ENCODE measurements at places on chromosomes 7 and 10. TPM values are rescaled to one million over a fixed set of nuclear protein-coding genes. Genes with fewer than 3 reads are reported as not detected.

Gene GPRIN2
- total RNA-seq: not detected

Gene XPNPEP1
- 50.2 TPM for total RNA-seq

Gene CCDC172
- not detected for total RNA-seq

- no peak overlapping the region for H3K27ac ChIP-seq
- DNase-seq: no peak
- H3K4me3 ChIP-seq: no peak overlapping the region
- peaks cover 6% of the 10 kb centered on the region for H3K4me1 ChIP-seq
- H3K27me3 ChIP-seq: no peaks in the 10 kb centered on the region
Observed at GRCh38 chr10:31129271-31129670, 97.6 kb upstream of the ZNF438 start.

GRCh38 chr10:130066743-130067142 is 43.9 kb downstream of the C10orf143 start:
- H3K4me3 ChIP-seq: no peak overlapping the region
- H3K4me1 ChIP-seq: no peaks in the 10 kb centered on the region
- DNase-seq: no peak
- no peaks in the 10 kb centered on the region for H3K36me3 ChIP-seq
- no peaks in the 10 kb centered on the region for H3K27me3 ChIP-seq

DNA sequence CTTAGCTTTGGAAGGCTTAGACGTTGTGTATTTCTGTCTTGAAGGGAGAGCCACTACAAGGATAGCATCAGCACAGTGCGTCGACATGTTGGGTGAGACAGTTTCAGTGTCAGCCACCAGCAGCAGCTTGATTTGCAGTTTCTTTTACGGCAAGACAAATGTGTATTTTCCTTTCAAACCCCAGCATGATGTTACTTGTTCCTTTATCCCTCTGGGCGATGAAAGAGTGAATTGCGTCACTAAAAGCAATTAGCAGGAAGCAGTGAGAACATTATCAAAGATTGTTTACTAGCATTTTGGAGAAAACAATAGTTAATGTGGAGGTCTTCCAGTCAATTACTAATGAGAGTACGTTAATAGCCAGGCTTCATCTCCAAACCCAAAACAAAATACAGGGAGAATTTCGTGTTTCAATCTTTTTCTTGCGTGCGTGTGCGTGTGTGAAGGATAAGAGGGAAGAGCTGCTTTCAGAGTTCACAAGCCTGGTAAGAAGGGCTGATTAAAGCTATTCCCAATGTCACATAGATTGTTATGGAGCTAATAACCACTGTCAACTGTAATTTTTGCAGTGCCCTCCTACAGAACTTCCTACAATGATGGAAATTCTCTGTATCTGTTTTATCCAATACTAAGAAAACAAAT is 157.1 kb upstream of the AOAH start:
- peaks cover 9% of the 10 kb centered on the region for H3K36me3 ChIP-seq
- no peak overlapping the region for H3K4me3 ChIP-seq
- H3K4me1 ChIP-seq: no peaks in the 10 kb centered on the region
- no peaks in the 10 kb centered on the region for H3K27me3 ChIP-seq
- DNase-seq: no peak
- no peak overlapping the region for H3K27ac ChIP-seq

Gene GIMAP1
- 9.8 TPM for total RNA-seq

Data from CD8-positive, alpha-beta memory T cell (primary cell).